SIG-M5 (cell line): ENCODE measurements at places on chromosomes 16 and 17.

- DNase-seq, result no peak
Observed at GRCh38 chr17:9024497-9024896, 3.2 kb downstream of the NTN1 start.

GRCh38 chr16:30941600-30942425, 7.1 kb upstream of the ORAI3 start:
- DNase-seq, result no peak

DNA sequence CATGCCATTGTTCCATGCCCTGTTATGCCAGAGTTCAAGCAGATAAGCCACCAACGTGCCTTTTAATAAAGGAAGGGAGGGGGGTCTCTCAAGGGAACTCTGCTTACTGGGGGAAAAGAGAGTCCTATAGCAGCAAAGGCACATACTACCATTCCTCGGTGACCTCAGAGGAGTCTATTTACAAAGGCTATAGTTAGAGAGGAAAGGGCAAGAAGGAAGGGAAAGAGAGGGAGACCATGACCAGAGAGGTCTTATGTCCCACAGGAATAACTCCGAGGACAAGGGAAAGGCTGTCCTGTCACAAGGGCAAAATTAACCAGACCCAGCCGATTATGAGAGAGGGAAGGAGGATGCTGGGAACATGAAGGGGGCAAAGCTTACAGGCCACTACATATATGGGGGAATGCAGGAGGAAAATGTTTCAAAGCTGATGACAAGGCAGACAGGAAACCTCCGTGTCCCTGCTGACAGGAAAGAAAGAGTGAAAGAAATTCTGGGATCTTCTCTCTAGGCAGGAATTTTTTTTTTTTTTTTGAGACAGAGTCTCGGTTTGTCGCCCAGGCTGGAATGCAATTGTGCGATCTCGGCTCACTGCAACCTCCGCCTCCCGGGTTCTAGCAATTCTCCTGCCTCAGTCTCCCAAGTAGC, 51.5 kb downstream of the HIC1 start:
- DNase-seq, result no peak

DNA sequence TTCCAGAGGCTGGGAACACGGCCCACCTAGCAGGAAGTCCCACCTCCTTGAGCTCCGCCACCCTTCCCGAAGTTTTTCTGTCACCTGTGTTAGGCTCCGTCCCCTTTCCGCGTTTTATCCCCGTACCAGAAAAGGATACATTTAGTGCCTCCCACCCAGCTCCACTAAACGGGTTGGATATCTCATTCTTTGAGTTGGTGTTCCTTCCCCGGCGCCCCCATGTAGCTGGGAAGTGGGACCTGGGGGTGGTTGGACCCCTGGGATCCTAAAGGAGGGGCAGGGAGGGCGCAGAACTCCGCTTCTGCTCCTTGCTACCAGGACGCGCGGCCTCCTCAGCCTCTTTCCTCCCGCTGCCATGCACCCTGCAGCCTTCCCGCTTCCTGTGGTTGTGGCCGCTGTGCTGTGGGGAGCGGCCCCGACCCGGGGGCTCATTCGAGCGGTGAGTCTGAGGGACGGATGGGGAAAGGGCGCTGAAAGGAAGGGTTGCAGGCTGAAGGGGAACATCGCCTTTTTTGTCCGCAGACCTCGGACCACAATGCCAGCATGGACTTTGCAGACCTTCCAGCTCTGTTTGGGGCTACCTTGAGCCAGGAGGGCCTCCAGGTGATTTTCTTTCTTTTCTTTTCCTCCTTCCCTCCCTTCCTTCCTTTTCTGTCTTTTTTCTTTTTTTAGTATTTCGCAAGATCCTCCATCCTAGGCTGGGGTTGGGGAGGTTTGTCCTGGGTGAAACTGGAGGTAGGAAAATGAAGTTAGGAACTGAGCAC, 669 bp downstream of the RNF167 start:
- DNase-seq, result no peak

DNA sequence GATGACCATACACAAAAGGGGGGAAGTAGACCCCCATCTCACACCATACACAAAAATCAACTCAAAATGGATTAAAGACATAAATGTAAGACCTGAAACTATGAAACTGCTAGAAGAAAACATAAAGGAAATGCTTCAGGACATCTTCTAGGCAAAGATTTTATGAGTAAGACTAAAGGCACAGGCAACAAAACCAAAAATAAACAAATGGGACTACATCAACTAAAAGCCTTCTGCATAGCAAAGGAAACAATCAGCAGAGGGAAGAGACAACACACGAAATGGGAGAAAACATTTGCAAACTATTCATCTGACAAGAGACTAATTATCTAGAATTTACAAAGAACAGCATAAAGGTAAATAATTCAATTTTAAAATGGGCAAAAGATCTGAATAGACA, 152.1 kb downstream of the AXIN2 start:
- no peak for DNase-seq

DNA sequence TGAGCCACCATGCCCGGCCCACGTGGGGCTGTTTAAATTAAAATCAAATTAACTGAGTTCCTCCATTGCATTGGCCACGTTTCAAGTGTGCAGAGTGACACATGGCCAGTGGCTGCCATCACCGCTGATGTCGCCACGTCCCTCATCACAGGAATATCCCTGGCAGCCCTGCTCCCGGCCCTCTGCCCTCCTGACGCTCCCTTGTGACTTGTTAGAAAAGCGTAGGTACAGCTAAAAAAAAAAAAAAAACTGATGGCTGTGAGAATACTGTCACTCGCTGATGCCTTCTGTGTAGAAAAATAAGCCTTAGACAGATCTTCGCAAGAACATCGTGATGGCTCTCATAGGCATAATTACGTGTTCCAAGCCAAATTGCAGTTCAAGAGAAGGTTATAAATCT, 21.7 kb downstream of the CARHSP1 start:
- DNase-seq, result no peak

DNA sequence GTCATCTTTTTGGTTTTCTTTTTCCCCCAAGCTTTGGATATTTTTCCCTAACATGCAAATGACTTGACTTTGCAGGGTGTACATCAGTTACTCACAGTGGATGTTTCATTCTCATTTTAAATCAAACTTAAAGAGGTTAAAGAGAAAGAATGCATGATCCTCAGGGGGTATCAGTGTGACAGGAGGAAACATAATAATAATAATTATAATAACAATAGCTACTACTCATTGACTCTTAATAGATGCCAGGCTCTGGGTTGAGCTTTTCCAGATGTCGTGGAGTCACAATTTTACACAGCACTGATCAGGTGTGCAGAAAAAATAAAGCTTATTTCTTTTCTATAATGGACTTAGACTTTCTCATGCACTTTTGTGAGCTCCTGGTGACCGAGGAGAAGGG, 157.2 kb upstream of the CACNG3 start:
- no peak for DNase-seq

DNA sequence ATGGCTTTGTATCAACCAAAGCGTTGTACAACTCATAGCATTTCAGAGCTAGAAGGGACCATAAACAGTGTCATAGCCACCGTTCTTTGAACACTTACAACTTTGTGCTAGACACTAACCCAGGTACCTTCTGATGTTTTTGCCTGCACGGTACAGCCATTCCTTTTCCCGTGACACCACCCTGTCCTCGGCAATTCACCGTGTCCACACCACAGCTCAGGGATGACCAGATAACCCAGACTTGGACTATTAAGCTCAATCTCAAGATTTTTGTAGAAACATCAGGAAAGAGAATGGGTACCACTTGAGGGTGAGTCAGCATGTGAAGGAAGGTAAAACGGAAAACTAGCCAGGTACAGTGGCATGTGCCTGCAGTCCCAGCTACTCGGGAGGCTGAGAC, 9.8 kb upstream of the CBFB start:
- no peak for DNase-seq

DNA sequence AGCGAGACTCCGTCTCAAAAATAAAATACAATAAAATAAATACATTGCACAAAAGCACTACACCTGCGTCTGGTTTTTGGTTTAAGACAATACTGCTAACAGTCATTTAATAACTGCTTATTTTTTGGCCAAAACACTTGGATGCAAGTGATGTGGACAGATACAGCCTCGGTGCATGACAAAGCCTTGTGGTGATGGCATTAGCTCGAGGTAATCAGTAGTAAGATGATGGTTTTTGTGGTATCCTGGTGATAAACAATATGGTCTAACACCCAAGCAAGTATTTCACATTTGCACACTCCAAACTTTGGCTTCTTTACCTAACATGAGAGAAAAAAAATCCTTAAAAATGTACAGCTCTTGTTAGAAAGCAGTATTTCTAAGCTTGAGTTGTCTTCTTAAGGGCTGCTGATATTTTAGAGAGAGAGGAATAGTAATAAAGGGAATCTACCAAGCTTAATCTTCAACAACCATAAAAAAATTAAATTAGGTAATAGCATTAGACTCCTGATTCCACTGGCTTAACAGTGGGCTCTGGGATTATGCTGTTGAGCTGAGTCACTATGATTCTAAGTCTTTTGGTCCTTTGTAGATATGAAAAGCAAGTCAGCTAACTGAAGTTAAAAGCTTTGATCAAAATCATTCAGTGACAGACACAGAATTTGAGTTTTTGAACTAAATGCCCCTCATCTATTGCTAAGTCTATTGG, 111.1 kb downstream of the VPS53 start:
- DNase-seq, result no peak

- DNase-seq, result no peak
Observed at GRCh38 chr16:3835089-3835602, 45.4 kb downstream of the CREBBP start.

GRCh38 chr16:64481497-64481896, 640.4 kb downstream of the CDH11 start:
- no peak for DNase-seq

GRCh38 chr17:76793775-76794174, 55.9 kb downstream of the MFSD11 start:
- DNase-seq, result no peak

DNA sequence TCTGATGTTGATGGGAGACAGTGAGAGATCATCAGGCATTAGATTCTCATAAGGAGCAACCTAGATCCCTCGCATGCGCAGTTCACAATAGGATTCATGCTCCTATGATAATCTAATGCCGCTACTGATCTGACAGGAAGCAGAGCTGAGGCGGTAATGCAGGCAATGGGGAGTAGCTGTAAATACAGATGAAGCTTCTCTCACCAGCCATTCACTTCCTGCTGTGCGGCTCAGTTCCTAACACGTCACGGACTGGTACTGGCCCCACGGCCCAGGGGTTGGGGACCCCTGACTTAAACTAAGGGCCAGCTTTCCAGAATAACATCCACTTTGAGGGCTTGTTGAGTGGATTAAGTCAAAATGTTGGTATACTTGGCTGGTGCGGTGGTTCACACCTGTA, 2.6 kb upstream of the TMEM219 start:
- no peak for DNase-seq

- no peak for DNase-seq
Observed at GRCh38 chr17:41939044-41939692, 8.8 kb downstream of the ODAD4 start.

- no peak for DNase-seq
Observed at GRCh38 chr16:70781800-70782199, 19.2 kb downstream of the VAC14 start.

DNA sequence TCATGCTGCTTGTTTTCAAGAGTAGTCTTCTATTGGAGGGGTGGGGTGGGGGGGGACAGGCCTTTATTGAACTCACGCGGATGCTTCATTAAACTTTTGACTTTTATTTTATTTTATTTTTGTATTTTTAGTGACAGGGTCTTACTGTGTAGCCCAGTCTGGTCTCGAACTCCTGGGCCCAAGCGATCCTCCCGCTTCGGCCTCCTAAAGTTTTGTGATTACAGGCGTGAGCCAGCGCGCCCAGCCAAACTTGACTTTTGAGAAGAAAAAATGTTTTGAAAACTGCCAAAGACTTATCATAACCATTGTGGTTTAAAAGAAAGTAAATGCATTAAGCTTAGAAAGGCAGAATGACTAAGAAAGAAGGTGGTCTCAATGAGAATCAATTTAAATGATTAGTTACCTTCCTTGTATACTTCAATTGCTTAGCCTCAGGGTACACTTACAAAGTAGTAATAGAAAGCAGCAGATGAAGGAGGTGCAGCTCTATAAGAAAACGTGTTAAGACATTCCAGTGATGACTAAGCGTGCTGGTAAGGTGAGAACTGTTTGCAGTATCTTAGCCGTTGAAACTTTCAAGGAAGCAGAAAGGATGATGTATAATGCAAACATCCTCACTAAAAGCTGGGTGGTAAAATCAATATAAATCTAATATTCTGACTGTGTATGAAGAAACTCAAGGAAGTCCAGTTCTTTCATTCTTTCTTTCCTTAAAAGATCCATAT, 1.2 kb downstream of the AP2B1 start:
- DNase-seq, result no peak

GRCh38 chr17:14739656-14740431, 439.0 kb downstream of the HS3ST3B1 start:
- no peak for DNase-seq

GRCh38 chr17:68821860-68822696, 133.1 kb downstream of the ABCA8 start:
- DNase-seq, result no peak

DNA sequence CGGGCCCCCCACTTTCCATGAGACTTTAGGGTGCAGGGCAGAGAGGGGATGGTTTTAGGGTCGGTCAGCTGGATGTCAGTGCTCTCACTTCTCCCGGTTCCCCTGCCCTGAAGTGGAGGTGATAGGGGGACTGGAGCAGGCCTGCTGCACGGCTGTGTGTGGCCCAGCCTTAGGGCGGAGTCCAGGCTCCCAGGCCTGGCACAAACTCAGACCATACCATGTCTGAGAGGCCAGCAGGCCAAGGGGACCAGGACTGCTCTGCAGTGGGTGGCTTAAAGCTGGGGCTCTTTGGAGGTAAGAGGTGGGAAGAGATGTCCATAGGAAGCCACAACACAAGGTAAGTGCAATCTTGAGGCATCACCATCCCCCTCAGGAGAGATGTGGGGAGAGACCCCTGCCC, 8.3 kb downstream of the TFAP4 start:
- no peak for DNase-seq

DNA sequence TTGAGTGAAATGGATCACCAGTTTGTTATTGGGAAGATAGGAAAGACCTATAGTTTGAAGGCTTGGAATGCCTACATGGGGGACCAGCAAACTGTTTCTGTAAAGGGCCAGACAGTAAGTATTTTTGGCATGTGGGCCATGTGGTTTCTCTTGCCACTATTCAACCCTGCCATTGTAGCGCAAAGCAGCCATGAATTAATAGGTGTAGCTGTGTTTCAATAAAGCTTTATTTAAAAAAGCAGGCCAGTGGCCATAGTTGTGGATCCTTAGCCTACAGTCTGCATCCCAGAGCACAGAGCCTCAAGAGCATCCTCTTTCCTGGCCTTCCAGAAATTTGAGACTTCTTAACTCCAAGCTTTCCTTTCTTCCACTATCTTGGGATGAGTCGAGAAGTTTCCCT, 29.3 kb downstream of the ABAT start:
- no peak for DNase-seq
